Pancreas (tissue), 10 donors: ENCODE measurements at places on chromosomes 7 and 10. TPM values are rescaled to one million over a fixed set of nuclear protein-coding genes. Genes with fewer than 3 reads are reported as not detected.
A peak's percentile ranks its signal among the peaks of the same experiment; 100 is the strongest.

GRCh38 chr10:129764011-129764900, 199.8 kb downstream of the EBF3 start:
- peaks cover 10% of the 10 kb centered on the region for H3K36me3 ChIP-seq
- DNase-seq: no peak
- no peaks in the 10 kb centered on the region for H3K27me3 ChIP-seq
- H3K27ac ChIP-seq: no peak overlapping the region
- H3K4me3 ChIP-seq: no peak overlapping the region

DNA sequence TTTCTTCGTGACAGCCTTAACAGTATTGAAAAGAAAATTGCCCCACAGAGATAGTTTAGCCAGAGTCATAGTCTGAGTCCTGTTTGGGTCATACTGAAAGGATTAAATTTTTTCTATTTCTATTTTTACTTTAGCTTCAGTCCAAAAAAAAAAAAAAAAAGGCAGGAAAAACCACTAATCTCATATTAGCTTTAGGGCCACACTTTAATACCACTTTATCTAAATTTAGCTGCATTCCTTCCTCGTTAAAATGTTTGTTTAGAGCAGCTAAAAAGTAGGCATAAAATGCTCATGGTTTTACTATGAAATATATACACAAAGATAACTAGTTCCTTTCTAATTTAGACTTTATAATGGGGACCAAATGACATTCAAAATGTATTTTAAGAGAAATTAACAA, 216.5 kb upstream of the TMEM196 start:
- no peaks in the 10 kb centered on the region for H3K27me3 ChIP-seq
- H3K36me3 ChIP-seq: no peaks in the 10 kb centered on the region
- no peaks in the 10 kb centered on the region for H3K4me1 ChIP-seq
- DNase-seq: no peak
- no peak overlapping the region for H3K4me3 ChIP-seq

GRCh38 chr10:109393425-109393824, 529.9 kb downstream of the XPNPEP1 start:
- H3K36me3 ChIP-seq: no peaks in the 10 kb centered on the region
- no peak for DNase-seq
- no peak overlapping the region for H3K27ac ChIP-seq
- H3K4me1 ChIP-seq: no peaks in the 10 kb centered on the region
- H3K4me3 ChIP-seq: no peak overlapping the region
- H3K27me3 ChIP-seq: no peaks in the 10 kb centered on the region

The IKZF1 gene
- 0.87 TPM for polyA plus RNA-seq

DNA sequence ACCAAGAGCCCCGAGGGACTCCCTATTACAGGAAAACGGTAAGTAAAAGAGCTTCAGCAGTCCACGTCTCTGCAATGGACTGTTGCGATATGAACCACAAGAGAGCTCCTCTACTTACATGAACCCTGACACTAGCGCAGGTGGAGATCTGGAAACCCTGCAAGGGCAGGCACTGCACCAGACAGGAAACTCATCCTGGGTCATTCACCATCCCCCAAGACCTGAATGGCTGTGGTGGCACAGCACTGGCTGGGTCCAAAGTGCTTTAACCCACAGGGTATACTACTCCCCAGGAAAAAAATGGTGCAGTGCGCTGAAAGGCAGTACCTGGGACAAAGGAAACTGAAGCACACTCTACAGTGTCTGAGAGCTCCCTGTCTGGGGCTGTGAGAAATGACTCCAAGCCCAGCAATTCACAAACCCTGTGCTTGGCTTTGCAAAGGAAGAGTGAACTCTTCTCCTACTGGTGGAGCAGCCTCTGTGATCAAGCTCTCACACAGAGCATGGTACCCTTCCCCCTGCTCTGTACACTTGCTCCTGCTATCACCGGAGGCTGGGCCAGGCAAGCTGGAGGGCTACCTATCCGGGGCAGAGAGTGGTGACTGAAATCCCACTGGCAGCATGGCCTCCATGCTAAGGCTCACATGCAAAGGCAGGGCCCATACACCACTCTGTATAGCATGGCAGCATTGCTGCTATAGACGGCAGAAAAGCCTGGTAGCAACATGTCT, 44.9 kb downstream of the HIBADH start:
- no peaks in the 10 kb centered on the region for H3K36me3 ChIP-seq
- no peak for DNase-seq
- no peak overlapping the region for H3K4me3 ChIP-seq

GRCh38 chr7:36092221-36092771, 60.8 kb upstream of the EEPD1 start:
- no peak overlapping the region for H3K4me3 ChIP-seq
- H3K27ac ChIP-seq: peak overlapping the region; percentile 28
- no peaks in the 10 kb centered on the region for H3K36me3 ChIP-seq
- H3K4me1 ChIP-seq: peaks cover 15% of the 10 kb centered on the region
- DNase-seq: peak; percentile 89

DNA sequence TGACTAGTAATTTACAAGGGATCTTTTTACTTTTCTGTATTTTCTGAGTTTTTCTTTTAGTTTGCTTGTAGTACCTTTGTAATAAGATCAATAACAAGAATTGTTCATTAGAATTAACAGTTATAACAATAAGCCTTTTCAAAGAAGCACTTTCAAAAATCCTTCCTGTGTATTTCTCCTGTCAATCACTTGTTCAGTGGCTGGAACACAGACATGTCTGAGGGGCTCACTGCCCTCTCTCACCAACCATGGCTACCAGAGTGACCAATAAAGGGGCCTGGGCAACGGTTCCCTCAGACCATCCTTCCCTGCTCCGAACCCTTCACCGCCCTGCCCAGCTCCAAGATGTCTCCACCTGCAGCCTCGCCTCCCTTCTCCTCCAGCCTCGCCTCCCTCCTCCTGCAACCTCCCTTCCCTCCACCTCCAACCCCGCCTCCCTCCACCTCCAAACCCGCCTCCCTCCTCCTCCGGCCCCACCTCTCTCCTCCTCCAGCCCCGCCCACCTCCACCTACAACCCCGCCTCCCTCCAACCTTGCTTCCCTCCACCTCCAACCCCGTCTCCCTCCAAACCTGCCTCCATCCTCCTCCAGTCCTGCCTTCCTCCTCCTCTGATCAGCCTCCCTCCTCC, 353.4 kb downstream of the TNS3 start:
- no peaks in the 10 kb centered on the region for H3K4me1 ChIP-seq
- no peak overlapping the region for H3K4me3 ChIP-seq
- no peaks in the 10 kb centered on the region for H3K36me3 ChIP-seq
- no peaks in the 10 kb centered on the region for H3K27me3 ChIP-seq
- no peak overlapping the region for H3K27ac ChIP-seq
- no peak for DNase-seq

GRCh38 chr10:105763611-105764010, 1122.5 kb downstream of the SORCS3 start:
- H3K36me3 ChIP-seq: no peaks in the 10 kb centered on the region
- H3K4me1 ChIP-seq: no peaks in the 10 kb centered on the region
- DNase-seq: no peak
- H3K27me3 ChIP-seq: no peaks in the 10 kb centered on the region

The BLVRA gene
- 19.0 TPM for polyA plus RNA-seq

The C10orf62 gene
- polyA plus RNA-seq: 0.12 TPM

- H3K27me3 ChIP-seq: no peaks in the 10 kb centered on the region
- H3K4me3 ChIP-seq: no peak overlapping the region
- H3K27ac ChIP-seq: no peak overlapping the region
These were observed 378.4 kb upstream of the NRG3 start for GRCh38 chr10:81496626-81497025.

DNA sequence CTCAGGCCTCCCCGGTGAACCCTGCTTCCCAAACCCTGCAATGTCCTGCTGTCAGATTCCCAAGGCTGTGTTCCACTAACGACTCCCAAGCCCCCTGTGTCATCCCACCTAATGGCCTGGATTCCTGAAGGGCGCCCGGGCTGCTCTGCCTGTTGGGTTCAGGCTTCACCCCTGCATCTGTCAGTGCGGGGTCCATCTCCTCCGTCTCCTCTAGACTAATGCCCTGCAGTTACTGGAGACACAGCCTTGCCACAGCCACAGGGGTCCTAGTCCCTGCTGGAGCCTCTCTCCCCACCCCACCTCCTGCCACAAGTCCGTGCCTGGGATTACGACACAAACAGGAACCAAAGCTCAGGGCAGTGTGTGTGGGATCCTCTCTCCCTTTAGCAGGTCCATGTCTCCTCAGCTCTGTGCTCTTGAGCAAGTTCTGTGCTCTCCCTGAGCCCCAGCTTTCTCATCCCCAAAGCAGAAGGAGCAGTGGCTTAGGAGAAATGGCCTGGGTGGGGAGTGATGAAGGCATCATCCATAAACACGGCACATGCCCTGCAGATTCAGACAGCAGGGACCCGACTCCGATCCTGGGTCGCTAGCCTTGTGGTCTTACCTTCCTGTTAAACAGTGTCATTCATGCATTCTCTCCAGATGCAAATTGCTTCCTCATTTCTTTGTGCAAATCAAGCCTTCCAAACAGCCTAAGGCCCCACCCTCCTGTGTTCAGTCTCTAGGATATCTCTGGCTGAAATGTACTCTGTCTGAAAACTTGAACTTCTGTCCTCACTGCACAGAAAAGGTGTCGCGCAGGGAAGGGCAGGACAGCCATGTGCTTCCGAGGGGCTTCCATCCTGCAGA, 8.2 kb upstream of the RBP3 start:
- H3K36me3 ChIP-seq: no peaks in the 10 kb centered on the region
- no peak overlapping the region for H3K27ac ChIP-seq
- H3K27me3 ChIP-seq: no peaks in the 10 kb centered on the region

DNA sequence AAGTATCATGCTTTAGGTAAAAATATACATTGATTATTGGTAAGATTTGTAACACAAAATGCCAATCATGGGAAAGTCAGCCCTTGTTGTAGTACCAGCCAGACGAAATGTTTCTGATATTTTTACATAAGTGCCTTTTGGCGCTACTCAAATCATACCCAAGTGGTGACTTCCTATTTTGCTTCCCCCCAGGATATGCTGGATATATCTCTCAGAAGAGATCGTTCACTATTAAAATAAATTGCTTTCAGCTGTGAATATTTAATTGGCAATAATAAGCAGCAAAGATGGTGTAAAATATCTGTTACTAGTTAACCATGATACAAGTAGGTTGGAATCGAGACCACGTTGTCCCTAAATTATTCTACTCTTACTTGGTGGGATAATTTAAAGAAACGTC, 909.2 kb upstream of the LRRN3 start:
- H3K4me1 ChIP-seq: peaks cover 10% of the 10 kb centered on the region
- no peaks in the 10 kb centered on the region for H3K36me3 ChIP-seq
- DNase-seq: no peak
- H3K27me3 ChIP-seq: no peaks in the 10 kb centered on the region
- H3K4me3 ChIP-seq: no peak overlapping the region

- H3K4me1 ChIP-seq: no peaks in the 10 kb centered on the region
- H3K27ac ChIP-seq: peak overlapping the region; percentile 72
- no peaks in the 10 kb centered on the region for H3K27me3 ChIP-seq
- no peaks in the 10 kb centered on the region for H3K36me3 ChIP-seq
- H3K4me3 ChIP-seq: peak overlapping the region; percentile 60
These were observed 1.3 kb upstream of the ACHE start for GRCh38 chr7:100896732-100897608.

DNA sequence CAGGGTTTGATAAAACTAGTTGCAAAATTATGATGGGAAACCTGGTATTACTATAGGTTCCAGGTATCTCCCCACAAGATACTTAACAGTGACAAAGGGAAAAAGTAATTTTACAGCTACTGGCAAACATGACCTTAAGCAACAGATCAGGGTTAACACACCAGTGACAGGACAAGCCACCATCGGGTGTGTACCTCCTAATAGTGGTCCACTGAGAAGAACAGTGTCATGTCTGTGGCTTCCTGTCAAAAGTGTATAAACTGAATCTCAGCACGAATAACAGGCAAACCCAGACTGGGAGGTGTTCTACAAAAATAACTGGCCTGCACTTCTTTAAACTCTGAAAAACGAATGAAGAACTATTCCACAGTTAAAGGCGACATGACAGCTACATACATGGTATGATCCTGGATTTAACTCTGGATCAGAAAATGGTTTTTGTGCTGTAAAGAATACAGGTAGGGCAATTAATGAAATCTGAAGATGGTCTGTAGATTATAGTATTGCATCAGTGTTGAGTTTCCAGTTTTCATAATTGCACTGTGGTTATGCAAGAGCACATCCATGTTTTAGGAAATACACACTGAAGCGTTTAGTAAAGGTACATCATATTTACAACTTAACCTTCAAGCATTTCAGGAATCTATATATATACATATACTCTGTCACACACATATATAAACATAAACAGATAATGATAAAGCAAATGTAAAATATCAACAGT, 32.0 kb upstream of the ARMS2 start:
- H3K27ac ChIP-seq: no peak overlapping the region
- H3K36me3 ChIP-seq: no peaks in the 10 kb centered on the region
- DNase-seq: no peak
- no peaks in the 10 kb centered on the region for H3K27me3 ChIP-seq

The GGCT gene
- polyA plus RNA-seq: 26.8 TPM

The EBLN1 gene
- not detected for polyA plus RNA-seq

- H3K36me3 ChIP-seq: no peaks in the 10 kb centered on the region
- no peaks in the 10 kb centered on the region for H3K4me1 ChIP-seq
- no peak for DNase-seq
- no peak overlapping the region for H3K4me3 ChIP-seq
- H3K27me3 ChIP-seq: no peaks in the 10 kb centered on the region
- no peak overlapping the region for H3K27ac ChIP-seq
These were observed 307.8 kb downstream of the GPAM start for GRCh38 chr10:111875725-111876124.

DNA sequence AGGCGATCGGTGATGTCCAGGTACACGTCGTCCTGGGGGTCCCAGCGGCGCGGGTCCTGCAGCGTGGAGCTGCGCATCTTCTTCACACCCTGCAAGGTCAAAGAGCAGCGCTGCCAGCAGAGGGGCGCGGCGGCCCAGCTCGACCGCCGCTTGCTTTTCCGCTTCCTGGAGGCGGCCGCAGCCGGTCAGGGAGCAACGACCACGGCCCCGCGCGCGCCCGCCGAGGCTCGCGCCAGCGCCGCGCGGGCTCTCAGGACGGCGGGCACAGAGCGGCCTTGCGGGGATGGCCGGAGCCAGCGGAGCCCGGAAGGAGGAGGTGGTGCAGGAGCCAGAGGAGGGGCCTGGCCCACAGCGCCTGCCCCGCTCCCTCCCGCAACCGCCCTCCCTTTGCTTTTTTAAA, 76.4 kb upstream of the CDC14C start:
- DNase-seq: no peak
- H3K4me1 ChIP-seq: no peaks in the 10 kb centered on the region
- H3K27me3 ChIP-seq: no peaks in the 10 kb centered on the region

The ZNF12 gene
- polyA plus RNA-seq: 7.2 TPM

DNA sequence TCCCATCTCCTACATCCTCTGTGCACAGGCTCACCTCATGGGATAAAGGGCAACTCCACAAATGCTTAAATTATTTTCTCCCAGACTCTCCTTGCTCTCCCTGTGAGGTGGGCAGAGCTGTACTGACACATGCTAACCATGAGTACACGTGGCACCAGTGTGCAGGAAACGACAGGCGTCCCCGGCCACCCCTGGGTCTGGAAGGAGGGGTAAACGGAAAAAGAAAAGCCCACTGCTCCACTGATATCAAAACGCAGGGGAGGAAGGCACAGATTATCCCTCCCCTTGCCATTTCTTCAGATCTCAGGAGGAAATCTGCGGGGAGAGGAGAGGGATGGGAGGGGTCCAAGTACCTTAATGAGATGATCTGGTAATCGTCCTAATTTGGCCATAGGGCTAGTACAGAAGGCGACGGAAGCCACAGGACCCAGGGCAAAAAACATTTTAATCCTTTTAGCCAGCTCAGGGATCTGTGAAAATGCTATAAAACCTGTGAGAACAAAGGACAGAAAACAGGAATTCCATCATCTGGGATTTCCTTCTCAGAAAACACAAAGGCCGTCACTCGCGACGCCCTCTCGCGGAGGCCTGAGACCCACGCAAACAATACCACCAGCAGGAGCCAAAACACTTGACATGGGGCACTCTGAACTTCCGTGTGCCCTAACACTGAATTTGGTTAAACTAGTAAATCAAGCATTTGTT, 17.8 kb upstream of the CH25H start:
- H3K4me3 ChIP-seq: no peak overlapping the region
- H3K27ac ChIP-seq: peak overlapping the region; percentile 13
- no peaks in the 10 kb centered on the region for H3K36me3 ChIP-seq
- H3K27me3 ChIP-seq: no peaks in the 10 kb centered on the region
- H3K4me1 ChIP-seq: no peaks in the 10 kb centered on the region

The WEE2 gene
- polyA plus RNA-seq: not detected
